ENCODE measurements at places on chromosomes 4 and X.

GRCh38 chr4:152850377-152850776, 70.6 kb downstream of the ARFIP1 start:
- peak; percentile 47 for DNase-seq

DNA sequence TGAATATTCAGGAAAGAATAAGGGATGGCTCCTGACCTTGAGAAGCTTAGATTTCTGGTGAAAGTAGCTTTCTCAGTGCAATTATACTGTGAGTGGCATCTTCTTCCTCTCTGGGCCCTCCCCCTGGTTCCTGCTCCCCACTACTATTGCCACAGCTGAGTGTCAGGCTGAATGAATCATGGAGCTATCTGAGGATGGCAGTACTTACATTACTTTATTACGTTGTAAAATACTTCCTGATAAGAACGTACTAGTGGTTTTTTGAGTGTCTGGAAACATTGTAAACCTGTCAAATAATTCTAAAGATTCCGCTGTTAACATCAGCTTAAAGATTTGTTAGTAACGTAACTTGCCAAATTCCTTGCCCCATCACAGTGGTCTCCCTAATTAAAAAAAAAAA, 36.2 kb downstream of the ARHGAP10 start:
- no peak for DNase-seq

DNA sequence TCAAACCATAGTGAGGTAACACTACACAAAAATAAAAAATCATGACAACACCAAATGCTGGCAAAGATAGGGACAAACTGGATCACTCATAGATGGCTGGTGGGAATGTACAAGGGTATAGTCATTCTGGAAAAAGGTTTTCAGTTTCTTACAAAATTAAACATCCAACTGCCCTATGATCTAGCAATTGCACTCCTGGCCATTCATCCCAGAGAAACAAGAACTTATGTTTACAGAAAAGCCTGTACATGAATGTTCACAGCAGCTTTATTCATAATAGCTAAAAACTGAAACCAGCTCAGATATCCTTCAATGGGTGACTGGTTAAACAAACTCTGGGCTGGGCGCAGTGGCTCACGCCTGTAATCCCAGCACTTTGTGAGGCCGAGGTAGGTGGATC, 43.3 kb downstream of the NYX start:
- DNase-seq, result no peak

GRCh38 chrX:75230296-75230695, 43.6 kb upstream of the UPRT start:
- no peak for DNase-seq

DNA sequence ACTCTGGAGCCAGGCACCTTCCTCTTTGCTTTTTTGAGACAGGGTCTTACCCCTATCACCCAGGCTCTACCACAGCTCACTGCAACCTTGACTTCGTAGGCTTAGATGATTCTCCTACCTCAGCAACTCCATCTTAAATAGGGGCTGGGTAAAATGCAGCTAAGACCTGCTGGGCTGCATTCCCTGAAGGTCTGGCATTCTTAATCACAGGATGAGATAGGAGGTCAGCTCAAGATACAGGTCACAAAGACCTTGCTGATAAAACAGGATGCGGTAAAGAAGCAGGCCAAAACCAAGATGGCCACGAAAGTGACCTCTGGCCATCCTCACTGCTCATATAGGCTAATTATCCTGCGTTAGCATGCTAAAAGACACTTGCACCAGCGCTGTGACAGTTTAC, 770.8 kb upstream of the PRKX start:
- DNase-seq, result no peak

DNA sequence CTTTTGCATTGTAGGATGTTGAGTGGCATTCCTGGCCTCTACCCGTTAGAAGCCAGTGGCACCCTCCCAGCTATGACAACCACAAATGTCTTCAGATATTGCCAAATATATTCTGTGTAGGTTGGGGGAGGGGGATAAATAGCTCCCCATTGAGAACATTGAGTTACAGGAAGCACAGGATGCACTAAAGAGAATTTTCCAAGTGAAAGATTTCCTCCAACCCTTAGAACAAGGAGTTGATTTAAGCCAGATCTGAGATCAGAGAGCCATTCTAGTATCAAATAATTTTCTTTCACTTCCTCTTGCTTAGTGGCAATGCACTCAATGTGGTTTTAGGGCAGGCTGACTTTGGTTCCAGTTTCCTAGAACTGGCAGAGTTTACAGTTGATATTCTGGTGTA, 436.6 kb downstream of the C4orf33 start:
- DNase-seq, result no peak

DNA sequence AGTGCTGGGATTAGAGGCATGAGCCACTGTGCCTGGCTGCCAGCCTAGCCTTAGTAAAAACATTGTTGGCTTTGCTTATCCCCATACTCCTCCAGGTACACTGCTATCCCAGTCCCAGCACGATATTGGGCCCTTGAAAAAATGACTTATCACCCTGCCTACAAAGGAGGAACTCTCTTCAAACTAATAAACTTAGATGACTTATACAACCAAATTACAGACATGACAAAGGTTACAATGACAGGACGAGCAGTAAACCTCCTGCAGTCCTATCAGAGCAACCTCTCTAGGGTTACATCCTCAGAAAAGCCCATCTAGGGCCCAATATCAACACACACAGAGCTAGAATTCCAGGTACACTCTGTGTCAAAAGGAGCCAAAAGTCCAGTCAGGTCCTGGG, 5.7 kb upstream of the HERC5 start:
- DNase-seq, result no peak

DNA sequence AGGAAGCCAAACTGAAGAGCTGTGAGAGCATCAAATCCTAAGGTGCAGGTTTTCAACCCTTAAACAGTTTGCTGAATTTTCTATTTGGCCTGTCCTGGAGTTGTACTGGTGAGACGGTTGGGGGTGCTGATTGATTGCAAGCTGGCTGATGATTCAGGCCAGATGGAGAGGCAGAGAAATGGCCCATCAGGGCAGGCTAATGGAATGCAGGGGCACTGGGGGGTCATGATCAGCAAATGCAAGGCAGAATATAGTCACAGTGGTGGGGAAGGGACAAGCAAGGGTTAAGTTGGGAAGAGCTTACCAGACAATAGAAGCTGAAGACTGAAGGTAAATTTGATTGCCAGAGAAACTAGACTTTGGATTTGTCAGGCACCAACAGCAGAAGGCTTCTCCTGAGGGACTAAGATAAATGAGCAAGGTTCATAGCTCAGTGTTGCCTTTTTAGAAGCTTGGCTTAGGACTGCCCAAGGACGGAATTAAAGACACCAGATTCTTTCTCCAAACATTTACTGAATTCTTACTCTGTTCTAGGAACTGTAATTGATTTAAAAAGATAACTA, 4.3 kb upstream of the AADAT start:
- no peak for DNase-seq

DNA sequence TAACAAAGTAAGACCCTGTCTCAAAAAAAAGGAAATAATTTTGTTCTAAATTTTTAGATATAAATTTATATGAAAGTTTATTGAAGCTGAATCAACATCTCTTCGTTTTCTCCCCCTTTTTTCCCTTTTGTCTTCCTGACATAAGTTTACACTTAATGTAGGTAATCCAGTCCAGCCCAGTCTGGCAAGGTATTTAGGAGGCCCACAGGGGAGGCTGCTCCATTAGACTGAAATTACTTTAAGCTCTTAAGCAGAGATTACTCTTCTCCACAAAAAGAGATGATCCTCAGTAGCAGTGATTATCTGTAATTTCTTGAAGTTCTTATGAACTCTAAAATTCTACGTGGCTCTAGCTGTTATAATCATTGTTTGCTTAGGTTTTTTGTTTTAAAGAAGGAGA, 46.0 kb downstream of the ANXA5 start:
- DNase-seq, result no peak

DNA sequence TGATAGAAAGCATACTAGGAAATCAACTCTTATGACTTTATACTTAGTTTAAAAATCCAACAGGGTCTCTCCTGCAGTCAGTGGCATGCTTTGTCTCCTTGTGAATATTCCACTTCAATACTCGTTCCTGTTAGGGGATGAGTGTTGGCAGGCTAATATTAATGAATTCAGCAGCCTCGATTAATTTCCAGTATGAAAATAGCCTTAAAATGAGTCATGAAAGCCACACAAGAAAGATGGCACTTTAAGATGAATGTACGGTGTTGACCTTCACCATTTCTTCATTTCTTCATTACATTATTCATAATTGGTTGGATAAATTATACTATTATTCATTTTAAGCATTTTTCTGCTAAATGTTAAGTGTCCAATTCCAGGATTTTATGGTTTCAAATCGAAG, 29.2 kb downstream of the GABRB1 start:
- no peak for DNase-seq

DNA sequence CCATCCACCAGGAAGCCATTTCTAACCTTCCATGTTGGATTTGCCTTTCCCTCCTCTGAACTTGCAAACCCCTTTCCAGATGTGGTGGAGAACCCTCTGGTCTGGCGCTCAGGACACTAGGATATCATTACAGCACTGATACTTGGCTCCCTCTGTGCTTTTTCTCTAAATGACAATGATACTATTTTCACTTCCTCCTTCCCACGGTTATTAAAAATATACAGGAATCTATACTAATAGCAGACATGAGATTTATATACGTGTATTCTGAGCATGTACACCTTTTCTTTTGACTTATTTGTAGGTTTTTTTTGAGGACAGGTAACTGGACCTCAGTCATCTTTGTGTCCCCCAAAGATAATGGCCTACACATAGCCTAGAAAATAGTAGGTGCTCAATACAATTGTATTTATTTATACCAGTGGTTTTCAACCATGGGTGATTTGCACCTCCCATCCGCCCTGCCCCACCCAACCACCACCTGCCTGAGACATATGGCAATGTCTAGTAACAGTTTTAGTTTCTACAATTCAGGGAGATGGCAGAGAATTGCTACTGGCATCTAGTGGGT, 60.4 kb upstream of the PLAC8 start:
- no peak for DNase-seq

DNA sequence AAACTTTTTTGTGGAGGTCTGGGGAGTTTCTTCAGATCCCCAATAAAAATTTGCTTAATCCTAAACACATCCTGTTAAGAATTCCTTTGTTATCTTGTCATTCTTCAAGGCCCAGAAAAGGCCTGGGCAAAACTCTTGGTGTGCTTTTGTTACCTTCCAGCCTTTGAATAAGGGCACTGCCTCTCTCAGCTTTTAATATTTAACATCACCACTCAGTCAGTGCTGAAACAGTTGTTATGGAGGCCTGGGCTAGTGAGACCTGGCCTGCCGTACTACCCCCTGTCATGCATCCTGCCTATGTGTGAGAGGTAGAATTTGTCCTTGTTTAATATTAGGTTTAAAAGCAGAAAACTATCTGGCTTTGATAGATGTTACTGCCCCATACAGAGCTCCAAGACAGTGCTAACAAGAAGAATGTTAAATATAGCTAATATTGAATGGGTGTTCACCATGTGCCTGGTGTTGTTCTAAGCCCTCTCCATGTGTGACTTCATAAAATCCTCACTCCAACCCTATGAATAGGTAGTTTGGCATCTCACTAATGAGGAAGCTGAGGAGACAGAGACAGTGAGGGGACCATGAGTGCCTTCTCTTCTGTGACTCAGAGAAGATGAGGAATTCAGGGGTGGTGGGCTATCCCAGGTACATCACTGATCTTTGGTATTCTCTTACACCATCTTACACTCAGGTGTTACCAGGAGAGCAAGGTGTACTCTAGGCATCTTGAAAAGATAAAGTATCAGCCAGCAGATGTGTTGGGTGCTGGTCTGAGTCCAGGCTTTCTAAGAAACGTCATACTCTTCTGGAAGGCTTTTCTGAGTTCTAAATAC, 6.2 kb downstream of the PPP1R2C start:
- no peak for DNase-seq

GRCh38 chr4:138788857-138789256, 226.7 kb upstream of the NOCT start:
- no peak for DNase-seq

GRCh38 chrX:17679820-17680219, 57.5 kb upstream of the SCML1 start:
- DNase-seq, result no peak

GRCh38 chrX:78066110-78066509, 37.9 kb upstream of the PGK1 start:
- DNase-seq, result no peak

DNA sequence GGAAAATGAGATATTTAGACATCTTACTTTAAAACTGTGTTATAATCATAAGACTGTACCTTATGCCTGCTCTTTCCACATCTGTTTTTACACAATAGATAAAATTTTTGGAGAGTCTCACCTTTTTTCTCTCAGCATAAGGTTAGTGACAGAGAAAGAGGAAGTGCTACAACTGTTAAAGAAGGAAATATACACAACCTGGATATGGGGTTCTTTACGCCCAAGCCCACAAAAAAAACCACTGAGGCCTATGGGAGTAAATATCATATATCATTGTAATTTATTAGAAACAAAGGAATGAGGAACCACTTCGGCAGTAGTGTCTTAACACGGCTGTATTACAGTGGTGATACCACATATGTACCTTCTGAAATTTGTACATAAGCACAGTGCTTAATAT, 265.9 kb upstream of the GK2 start:
- no peak for DNase-seq

GRCh38 chr4:48275247-48275646, 5.6 kb upstream of the TEC start:
- no peak for DNase-seq

- no peak for DNase-seq
These were observed 154.6 kb downstream of the AFAP1 start for GRCh38 chr4:7785017-7785416.

GRCh38 chr4:8739820-8740665, 131.6 kb downstream of the HMX1 start:
- DNase-seq, result no peak

DNA sequence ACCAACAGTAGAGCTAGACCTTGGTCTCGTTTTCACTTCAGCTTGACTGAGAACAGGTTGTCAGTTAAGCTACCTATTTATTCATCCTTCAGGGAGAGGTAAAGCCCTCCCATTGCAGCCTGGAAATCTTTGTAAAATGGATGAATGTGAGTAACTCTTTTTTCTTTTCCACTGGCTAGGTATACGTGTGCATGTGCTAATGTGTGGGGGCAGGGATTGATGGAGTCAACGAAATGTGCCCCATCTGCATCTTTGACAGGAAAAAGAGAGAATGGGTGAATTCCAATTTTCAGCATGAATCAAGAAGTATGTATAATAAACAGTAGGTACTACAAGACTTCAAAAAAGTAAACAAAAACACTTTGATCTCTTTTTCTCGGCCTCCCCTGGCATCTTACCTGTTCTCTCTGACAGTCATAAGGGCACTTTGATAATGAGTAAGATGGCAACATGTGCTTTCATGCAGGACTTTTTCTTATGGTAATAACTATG, at the start of gene IL21:
Gene IL21, minus strand, starts transcription at position 51 of the 492 bp plus-strand sequence. CDS start 55 bp downstream, outside the sequence.
- DNase-seq, result no peak

GRCh38 chr4:75844151-75844662, 58.0 kb downstream of the PPEF2 start:
- DNase-seq, result peak; percentile 16

- no peak for DNase-seq
These were observed 489.1 kb upstream of the INTU start for GRCh38 chr4:127143460-127144195.

DNA sequence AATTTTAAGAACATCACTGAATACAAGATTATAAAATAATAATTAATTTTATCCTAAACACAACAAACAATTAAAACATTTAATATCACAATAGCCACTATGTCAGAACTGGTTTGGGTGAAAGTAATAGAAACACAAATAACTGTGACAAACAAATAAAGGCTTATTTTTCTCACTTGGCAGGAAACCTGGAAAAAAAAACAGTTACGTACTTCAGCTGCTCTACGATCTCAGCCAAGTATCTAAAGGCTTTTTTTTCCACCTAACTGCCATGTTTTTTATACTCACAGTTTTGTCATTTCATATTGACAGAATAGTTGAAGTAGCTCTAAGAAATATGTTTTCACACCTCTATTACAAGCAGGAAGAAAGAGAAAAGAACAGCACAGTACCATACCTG, 284.8 kb upstream of the INTU start:
- DNase-seq, result no peak

Measured in pons (tissue), 1 donor.